ENCODE measurements at places on chromosomes 1 and 21. TPM values are rescaled to one million over a fixed set of nuclear protein-coding genes. Genes with fewer than 3 reads are reported as not detected.

DNA sequence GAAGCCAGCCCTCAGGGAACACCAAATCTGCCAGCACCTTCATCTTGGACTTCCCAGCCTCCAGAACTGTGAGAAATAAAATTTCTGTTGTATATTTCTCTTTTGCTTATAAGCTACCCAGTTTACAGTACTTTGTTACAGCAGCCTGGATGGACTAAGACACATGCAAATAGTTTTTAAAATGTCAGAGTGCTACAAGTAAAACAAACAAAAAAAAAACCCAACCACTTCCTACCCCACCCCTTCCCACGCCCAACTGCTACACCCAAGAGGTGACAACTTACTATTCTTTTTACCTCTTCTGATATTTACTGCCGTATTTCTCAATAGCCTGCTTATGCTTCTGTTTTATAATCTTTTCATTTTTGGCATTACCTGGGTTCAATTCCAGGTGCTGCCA, 8.6 kb upstream of the SPSB1 start:
- DNase-seq: no peak

GRCh38 chr1:162212713-162213112, 143.2 kb downstream of the NOS1AP start:
- no peak for DNase-seq

- DNase-seq: no peak
Observed at GRCh38 chr1:117735045-117735992, 129.5 kb downstream of the TENT5C start.

DNA sequence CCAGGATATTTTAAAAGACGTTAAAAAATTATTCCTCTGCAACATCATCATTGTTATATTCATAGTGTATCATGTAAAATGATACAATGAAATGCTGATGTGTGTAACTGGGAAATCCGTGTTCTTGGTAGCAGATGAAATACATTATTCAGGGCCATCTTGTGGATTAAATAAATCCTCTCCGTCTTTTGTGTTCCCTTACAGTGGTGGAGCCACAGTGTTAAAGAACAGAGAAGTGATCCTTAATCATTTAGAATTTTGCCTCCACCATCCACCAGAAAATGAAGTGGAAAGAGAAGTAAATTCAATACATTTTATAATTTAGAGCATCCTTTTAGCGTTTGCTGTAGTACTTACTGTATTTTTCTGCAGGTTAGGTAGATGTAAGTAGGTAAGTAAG, 1.3 kb downstream of the DYRK3 start:
- no peak for DNase-seq

LTN1 gene
- 26.2 TPM for total RNA-seq

- DNase-seq: no peak
Observed at GRCh38 chr1:20149601-20150325, 10.6 kb downstream of the PLA2G2F start.

CASZ1 gene
- 1.2 TPM for total RNA-seq

- no peak for DNase-seq
Observed at GRCh38 chr1:23444596-23445390, 20.2 kb upstream of the TCEA3 start.

C1orf53 gene
- total RNA-seq: 2.1 TPM

AIRE gene
- total RNA-seq: not detected

DNA sequence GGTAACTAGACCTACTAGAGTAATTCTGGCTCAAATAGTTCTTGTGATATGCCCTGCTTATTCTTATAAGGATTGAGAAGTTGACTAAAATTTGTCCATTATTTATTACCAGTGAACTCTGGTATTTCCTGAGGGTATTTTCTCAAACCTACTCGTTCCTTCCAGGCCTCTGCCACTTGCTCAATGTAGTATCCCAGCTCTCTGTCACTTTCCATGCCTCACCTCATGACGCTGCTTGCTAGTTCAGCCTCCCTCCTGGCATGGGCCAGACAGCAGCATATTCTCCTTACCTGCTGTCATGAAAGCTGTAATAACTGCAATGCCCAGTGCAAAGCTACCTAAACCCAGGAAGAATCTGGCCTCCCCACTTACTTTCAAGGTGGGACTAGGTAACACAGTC, 602.9 kb upstream of the ADAMTS5 start:
- no peak for DNase-seq

DNA sequence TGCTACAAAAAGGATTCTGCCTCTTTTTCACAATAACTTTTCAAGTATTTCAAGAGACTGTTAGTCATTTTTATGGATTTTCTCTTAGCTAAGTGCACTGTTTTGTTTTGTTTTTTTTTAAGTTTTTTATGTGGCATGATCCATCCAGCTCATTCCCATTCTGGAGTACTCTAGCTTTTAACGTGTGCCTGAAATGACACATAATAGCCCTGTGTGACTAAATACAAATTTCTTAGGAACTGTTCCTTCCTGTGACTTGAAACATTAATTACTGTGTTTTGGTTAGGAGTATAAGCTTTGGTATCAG, 143.9 kb downstream of the HS2ST1 start:
- no peak for DNase-seq

GRCh38 chr1:110214454-110215404, 4.6 kb downstream of the KCNC4 start:
- DNase-seq: no peak

KIF14 gene
- total RNA-seq: 2.6 TPM

- DNase-seq: no peak
Observed at GRCh38 chr1:92851729-92852128, 19.9 kb downstream of the RPL5 start.

- DNase-seq: no peak
Observed at GRCh38 chr1:83900524-83900923, 98.4 kb downstream of the TTLL7 start.

DNA sequence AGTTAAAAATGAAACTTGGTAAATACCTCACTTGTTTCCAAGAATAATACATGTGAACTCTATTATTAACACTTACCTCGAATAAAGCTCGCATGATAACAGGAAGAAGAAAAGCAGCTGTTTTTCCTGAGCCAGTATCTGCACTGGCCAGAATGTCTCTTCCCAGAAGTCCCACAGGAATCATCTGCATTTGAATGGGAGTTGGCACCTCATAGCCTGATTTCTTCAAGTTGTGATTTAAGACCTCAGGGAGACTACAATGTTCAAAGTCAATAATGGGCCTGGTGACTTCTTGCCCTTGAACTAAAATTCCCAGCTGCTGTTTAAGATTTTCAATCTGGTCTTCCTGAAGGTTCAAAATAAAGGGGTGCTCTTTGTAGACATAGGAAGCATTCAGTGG, 3.8 kb downstream of the DDX59 start:
- no peak for DNase-seq

GRCh38 chr21:32532636-32533035, 52.7 kb downstream of the TCP10L start:
- peak; percentile 75 for DNase-seq

DNA sequence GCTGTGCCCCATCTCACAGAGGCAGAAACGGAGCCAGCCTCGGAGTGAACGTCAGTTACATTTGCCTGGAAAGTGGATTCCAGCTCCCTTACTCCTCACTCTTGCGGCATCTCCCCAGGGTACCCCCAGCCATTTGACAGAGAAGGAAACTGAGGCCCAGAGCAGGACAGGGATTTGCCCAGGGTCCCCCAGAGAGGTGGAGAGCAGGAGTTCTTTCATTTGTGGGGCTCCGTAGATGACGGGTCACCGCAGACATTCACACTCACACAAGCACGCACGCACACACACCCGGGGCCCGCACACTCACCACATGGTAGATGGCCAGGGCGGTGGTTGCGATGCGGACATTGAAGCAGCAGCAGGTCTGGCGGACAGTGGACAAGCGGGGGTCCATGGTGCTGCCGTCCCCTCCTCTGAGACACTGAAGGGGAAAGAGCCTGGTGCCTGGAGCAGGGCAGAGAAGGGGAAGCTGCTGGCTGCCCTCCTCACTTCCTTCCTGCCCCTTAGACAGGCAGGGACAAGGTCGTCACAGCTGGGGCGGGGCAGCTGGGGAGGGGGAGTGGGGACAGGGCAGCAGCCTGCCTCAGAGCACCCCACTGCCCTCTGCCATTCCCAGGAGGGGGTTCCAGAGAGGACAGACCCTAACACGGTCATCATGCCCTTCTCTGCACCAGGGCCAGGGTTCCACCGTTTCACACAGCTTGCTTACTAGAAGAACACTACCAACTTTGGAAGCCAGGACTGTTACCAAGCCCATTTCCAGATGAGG, at the start of gene LAPTM5:
Gene LAPTM5 (minus strand): TSS at position 423 of the 769 bp plus-strand sequence. CDS start 29 bp downstream, at position 394.
- no peak for DNase-seq

CLCA1 gene
- not detected for total RNA-seq

- DNase-seq: no peak
Observed at GRCh38 chr1:66288048-66288447, 245.9 kb upstream of the SGIP1 start.

DNA sequence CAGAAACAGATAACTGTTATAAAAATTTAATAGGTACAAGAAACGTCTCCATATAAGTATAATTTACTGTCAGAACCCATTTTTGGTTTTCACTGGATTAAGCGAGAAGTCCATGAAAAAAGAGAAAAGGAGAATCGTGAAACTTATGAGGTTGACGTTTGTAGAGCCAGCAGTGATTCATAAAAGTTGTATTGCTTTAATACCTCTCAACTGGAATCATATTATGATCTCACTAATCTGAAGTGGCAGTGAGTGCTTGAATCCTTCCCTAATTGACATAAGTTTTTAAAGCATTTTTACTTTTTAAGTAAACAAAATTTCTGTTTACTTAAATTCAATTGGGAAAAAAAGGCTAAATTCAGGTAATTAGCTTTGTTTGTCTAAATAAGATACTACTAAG, 315.3 kb downstream of the TPR start:
- no peak for DNase-seq

DNA sequence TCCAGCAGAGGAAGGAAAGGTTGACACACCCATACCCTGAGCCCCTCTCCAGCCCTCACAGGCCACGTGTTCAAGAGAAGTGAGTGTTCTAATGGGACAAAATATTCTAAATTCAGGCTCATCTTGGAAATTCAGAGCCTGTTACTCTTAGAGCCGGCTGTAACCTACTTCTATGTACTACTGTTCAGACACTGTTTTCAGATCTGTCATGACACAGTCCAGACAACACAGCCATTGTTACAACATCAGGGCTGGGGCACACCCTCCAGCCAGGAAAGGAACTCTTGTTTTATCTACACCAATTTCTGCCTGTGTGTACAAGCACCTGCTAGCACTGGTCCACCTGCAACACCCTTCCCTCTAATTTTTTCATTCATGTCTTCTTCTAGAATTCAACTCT, 145.4 kb upstream of the C8B start:
- DNase-seq: no peak

DNA sequence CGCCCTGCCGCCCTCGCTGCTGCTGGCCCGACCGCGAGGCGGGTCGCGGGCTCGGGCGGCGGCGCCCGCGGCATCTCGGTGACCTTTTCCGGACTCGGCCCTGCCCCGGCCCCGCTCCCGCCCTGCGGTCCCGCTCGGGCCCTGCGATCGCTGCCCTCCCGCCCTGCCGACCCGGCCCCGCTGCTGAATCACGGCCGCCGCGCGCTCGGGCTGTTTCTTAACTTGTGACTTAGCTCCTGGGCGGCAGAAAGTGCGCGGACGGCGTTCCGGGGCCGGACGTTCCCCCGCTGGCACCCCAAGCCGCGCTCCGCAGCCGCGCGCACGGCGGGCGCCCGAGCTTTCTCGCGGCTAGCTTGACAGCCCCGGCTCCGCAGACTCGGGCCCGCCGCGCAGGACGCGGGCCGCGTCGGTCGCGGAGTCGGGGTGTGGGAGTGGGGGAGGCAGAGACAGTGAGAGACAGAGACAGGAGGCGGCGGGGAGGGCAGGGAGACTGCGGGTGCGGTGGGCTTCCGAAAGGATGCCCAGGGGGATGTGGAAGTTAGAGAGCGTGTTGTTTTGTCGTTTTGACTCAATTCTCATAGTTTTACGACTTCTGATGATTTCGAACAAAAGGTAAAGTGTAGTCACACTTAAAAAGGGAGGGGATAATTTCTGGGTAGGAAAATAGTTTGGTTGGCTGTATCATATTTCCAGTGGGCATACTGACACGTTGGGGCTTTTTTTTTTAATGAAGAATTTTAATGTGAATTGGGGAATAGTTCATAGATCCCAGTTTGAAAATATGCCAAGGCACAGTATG, 49.8 kb downstream of the PRDM2 start:
- peak; percentile 88 for DNase-seq

TP73 gene
- total RNA-seq: 0.16 TPM

DNA sequence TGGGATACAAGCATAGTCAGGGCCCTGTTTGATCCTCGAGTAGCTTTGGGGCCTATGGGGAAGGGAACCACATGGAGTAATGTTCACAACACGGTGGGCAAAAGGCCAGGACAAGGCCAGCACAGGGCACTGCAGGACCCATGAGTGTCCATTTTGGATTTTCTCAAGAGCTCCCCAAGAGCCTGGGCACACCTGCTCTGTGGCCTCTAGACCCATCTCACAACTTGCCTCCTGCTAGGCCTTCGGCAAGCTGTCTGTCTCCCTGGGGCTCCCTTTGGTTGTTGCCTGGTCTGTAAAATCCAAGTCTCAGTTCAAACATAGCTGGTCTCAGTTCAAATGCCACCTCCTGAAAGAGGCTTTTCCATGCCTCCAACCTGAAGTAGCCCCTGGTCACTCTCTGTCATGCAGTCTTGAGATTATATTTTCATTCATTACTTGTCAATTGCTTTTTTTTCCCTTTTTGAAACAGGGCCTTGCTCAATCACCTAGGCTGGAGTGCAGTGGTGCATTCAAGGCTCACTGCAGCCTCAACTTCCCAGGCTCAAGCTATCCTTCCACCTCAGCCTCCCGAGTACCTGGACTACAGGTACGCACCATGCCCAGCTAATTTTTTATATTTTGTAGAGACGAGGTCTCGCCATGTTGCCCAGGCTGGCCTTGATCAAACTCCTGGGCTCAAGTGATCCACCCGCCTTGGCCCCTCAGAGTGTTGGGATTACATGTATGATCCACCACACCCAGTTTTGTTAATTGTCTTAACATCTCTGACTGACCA, 107.4 kb downstream of the MATN1 start:
- peak; percentile 46 for DNase-seq

GRCh38 chr1:58159434-58159830, 387.1 kb downstream of the OMA1 start:
- no peak for DNase-seq

FBLIM1 gene
- 156 TPM for total RNA-seq

MEF2D gene
- total RNA-seq: 33.8 TPM
